ENCODE measurements at places on chromosomes 12 and 14.

- peak; percentile 79 for DNase-seq
Measured at GRCh38 chr12:19382111-19382526, 57.2 kb upstream of the AEBP2 start.

DNA sequence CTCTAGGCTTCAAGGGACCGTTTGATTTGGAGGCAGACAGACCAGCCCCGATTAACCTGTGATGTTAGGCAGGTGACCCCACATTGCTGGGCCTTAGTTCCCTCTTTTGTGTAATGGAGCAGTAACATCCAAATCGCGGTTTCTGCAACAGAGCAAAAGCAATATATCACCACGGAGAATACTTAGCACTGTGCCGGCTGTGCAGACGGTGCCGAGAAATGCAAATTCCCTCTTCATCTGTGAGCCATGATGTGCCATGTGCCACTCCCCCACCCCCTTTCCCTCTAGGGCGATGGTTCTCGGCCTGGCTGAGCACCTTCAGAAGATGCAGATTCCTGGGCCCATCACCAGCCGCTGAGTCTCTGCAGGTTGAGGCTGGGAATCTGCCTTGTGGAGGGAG lies 10.9 kb downstream of the BCL7A start:
- DNase-seq, result no peak

DNA sequence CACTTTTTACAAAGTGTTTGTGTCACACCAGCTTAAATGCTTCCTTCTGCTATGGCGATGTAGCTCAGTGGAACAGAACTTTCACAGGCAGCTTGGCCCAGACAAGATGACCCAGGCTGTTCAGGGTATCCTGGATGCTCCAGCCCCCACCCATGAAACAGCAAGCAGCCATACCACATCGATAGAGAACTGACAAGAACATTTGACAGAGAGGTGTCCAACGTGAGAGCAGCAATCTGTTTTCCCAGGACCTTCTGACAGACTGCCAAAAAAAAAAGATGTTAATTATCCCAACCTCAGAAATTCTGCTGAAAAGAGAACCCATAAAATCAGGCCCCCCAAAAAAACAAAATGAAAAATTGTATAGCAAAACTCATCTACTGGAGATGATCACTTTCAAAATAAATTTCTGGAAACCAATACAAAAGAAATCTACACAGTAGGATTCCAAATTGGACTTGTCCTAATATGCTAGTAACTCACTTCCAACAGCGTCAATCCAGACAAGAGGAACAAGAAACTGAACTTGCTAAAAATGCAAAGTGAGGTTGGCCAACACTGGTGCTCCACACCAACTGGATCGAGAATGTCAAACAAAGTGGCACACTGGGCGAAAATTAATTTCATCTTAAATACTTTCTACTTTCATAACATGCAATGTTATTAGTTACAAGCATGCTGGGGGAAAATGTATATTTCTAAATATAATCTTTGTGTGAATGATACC lies 118.8 kb downstream of the DPF3 start:
- no peak for DNase-seq

DNA sequence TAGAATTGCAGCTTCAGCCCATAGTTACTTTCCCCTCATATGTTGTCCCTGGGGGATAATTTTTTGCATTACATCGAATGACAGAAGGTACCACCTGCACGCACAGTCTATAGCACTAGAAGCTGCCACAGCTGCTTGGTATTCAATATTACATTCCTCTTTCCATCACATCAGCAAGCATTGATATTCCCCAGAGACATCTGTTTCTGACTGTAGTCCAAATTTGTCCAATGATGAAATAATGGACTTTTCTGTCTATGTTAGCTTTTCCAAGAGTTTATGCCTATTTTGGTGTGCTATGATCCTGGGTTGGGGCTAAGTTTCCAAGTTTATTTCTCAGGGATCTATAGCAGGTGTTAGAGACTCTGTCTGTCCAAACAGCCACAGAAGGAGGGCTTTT lies 335.4 kb downstream of the LRIG3 start:
- DNase-seq, result no peak

DNA sequence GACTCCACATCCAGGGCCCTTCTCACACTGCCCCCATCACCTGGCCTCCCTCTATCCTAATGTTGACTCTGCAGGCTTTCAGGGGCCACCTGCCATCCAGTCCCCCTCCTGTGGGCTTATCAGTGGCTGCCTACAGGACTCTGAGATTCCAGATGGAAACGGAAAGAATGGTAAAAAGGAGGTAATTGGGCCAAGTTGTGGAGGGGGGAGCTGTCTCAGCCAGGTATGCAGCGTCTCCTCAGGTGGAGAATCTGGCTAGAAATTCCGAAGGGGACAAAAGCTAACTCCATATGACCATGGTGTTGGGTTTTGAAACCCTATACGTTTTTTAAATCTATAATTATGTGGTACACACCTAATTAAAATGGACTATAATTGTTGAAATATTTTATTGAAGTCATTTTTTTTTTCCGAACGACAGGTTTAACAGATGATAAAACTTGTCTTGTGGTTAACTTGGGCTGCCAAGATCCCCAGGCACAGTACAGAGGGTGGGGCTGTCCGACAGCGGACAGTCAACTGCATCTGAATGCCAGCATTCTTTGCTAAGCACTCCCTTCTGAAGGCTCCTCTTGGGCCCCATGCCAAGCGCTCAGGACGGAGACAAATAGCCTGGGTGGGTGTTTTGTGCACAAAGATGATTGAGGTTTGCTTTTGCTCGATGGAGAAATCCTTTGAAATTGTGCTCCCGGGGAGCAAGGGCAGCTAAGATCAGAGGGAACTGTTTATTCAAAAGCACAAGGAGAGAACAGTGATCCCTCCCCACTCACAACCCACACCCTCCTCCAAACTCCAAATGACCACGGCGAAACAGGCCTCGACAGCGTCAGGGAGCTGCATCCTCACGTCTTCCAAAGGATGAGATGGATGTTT lies 365.6 kb downstream of the BCL11B start:
- DNase-seq, result no peak
